ENCODE measurements at places on chromosomes 7 and 10. TPM values are rescaled to one million over a fixed set of nuclear protein-coding genes. Genes with fewer than 3 reads are reported as not detected.

The TMEM176A gene
- 102 TPM for total RNA-seq

The KCNH2 gene
- 128 TPM for total RNA-seq

The MRM2 gene
- 13.2 TPM for total RNA-seq

The C10orf53 gene
- not detected for total RNA-seq

The NEUROD6 gene
- total RNA-seq, result not detected

Data from right atrium auricular region (tissue), 2 donors.